ENCODE measurements at places on chromosomes 1 and 21.
A peak's percentile ranks its signal among the peaks of the same experiment; 100 is the strongest.

DNA sequence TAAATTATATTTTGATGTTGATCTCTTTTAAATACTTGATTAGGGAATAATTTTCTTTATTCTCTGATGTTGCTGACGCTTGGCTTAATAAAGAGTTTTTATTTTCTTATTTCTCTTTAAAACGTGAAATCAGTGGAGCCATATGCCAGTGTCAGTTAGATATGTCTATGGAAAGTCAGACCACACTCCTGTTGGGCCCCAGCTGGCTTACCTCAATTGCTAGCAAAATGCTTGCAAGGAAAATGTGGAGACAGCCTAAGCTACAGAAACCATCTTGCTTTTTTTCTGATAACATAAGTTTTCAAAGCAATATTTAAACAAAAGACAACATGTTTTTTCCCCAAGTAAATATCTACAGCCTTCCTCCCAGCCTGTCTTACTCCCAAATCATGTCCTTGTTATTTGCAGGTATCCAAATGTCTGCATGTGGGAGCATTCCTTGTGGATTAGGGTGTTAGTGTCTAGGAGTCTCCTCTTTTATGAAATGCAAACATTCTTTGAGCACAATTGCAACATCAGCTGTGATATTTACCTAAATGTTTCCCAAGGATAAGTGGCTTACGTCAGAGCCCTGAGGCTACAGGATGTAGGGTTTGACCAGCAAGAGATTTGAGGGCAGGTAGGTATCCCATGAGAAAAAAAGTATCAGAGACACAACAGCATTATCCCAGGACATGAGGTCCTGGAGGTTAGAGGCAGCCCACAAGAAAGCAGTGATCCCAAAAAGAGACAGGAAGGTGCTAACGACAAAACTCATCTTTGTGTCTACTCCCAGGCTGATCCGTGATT lies 117.2 kb upstream of the KCNJ15 start:
- DNase-seq, result no peak

- no peak for DNase-seq
Observed at GRCh38 chr1:63835128-63835527, 61.3 kb downstream of the ROR1 start.

GRCh38 chr1:67684526-67685066 lies 405 bp upstream of the GADD45A start:
- DNase-seq, result no peak

DNA sequence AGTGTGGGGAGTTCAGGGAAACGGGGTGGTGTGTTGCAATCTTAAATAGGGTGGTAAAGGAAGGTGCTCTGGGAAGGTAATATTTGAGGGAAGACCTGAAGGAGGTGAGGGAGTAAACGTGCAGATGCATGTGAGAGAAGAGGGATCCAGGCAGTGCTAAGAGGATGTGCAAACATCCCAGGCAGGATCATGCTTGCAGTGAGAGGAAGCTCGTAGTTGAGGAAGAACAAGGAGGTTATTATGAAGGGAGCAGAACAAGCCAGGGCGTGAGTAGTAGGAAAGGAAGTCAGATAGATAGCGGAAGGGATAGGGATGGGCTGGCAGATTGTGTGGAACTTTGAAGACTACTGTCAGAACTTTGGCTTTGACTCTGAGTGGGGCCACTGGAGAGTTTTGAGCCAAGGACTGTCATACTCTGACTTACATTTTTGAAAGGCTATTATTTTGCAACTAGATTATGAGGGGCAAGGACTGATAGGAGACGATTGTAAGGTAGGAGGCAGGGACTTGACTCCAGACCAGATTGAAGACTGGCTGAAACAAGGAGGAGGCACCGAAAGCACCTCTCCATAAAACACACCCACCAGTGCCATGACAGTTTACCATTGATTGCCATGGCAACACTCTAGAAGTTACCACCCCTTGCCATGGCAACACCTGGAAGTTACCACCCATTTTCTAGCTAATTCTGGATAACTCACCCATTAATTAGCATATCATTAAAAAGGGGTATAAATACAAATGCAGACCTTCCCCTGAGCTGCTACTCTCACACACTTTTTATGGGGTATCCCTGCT lies 67.0 kb downstream of the XCL2 start:
- DNase-seq, result no peak

- no peak for DNase-seq
Observed at GRCh38 chr1:160108888-160109662, 6.5 kb upstream of the ATP1A2 start.

GRCh38 chr1:162131400-162132321 lies 62.2 kb downstream of the NOS1AP start:
- no peak for DNase-seq

DNA sequence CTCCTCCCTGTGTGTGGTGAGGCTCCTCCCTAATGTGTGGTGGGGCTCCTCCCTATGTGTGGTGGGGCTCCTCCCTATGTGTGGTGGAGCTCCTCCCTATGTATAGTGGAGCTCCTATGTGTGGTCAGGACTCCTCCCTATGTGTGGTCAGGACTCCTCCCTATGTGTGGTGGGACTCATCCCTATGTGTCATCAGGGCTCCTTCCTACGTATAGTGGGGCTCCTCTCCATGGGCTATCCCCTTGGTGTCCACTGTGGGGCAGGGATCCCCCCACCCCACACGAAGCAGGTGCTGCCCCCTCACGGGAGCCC lies 29.6 kb downstream of the PRSS38 start:
- DNase-seq, result no peak

DNA sequence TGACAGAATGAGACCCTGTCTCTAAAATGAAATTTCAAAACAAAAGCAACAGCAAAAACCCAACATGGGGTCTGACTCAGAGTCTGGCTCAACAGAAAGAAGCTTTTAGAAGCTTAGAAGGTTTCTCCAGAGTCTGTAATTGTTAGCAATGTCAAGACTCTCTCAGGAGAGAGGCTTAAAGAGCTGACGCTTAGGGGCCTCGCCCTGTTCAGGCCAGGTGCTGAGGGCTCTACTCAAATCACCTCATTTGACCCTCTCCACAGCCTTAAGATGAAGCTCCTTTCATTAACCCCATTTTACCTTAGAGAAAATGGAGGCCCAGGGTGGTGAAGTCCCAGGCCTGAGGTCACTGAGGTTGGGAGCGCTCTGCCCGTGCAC lies 5.3 kb upstream of the KIF17 start:
- no peak for DNase-seq

DNA sequence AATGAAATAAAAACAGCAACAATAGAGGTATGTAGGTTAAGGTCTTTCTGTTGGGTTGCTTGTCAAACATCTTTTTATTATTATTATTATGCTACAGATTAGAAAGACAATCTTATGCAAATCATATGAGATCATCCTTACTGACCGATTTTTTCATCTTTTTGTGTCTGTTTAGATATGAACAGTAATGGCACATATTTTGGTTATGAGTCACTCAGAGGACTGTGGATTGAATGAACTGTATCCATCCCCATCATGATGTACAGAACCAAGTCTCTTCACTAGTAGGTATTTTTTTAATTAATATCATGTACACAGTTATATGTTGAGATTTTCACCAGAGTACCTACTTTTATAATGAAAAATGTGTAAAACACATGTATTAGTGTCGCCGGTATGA lies 159.1 kb downstream of the CHRM3 start:
- no peak for DNase-seq

- DNase-seq, result no peak
Observed at GRCh38 chr1:111176678-111177077, 23.8 kb downstream of the DENND2D start.

DNA sequence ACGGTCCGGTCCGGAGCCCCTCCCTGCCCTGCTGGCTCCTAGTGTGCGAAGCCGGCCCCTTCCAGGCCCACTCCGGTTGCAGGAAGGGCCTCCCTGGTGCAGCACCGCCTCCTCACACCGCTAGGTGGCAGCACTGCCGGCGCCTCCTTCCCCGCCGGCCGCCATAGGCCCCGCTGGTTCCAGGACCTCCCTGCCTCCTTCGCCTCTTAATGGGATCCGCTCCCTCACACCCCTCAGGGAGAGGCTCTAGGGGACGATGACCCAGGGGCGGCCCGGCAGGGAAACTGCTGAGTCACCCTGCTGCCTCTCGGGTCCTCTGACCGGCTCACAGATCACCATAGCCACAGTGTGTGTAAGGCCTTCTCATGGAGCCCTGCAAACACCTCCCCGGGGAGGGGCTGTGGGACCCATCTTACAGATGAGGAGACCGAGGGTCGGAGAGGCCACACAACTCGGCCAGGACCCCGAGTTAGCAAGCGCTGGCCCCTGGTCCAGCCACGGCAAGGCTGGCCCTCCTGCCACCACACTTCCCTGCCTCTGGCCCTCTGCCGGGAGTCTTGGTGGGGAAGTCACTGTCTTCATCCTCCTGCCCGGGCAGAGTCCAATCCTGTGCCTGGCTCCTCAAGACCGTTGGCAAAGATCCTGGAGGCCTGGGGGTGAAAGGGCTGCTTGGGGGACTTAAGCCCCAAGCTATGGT lies 1.6 kb upstream of the AJAP1 start:
- DNase-seq, result no peak

DNA sequence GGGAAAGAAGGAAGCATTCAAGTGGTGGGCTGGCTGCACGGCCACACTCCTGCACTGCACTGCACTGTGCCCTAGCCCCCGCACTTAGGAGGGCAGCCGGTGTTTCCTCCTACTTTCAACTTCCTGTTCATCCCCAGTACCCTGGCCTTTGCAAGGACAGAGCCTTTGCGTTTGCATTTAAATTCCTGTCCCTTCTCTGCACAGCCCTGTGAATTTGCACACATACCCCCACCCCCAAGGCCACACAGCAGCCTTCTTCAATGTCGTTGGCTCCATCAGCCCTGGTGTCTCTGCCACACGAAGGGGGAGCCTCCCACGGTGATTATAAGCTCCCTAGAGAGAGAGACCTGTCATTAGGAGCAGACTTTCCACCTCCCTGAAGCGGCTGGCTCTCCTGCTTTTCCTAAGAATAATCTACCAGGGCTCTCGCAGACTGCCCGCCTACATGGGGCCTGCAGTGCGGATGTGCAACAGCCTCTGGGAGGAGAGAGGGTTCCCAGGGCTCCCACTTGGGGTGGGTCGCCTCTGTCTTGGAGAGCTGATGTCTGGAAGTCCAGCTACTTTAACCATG lies 13.2 kb upstream of the SLC45A3 start:
- DNase-seq, result no peak

DNA sequence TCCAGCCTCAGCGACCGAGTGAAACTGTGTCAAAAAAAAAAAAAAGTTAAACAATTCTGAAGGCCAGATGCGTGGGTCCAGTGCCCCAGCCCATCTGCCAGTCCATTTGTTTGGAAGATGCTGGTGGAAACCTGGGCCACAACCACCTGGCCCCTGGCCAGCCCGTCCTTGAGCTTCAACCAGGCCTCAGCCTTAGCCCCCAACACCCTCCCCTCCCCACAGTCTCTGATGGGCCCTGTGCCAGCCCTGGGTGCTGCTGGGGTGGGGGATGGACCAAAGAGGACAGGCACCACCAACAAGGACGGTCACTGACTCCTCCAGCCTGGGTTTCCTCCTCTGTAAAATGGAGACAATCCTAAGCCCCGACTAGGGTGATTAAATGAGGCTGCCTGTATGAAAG lies 19.6 kb upstream of the PLEKHG5 start:
- DNase-seq, result no peak

DNA sequence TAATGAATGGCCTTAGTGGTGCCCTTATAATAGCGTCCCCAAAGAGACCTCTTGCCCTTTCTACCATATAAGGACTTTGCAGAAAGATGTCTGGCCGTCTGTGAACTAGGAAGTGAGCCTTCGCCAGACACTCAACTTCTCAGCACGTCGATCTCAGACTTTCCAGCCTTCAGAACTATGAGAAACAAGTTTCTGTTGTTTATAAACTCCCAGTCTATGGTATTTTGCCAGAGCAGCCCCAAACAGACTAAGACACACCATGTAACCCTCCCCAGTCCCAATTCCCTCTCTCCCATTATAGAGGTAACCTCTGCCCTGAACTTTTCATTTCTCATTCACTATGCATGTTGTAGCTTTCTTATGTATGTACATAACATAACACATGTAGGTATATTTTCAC lies 55.7 kb downstream of the NID1 start:
- DNase-seq, result no peak

DNA sequence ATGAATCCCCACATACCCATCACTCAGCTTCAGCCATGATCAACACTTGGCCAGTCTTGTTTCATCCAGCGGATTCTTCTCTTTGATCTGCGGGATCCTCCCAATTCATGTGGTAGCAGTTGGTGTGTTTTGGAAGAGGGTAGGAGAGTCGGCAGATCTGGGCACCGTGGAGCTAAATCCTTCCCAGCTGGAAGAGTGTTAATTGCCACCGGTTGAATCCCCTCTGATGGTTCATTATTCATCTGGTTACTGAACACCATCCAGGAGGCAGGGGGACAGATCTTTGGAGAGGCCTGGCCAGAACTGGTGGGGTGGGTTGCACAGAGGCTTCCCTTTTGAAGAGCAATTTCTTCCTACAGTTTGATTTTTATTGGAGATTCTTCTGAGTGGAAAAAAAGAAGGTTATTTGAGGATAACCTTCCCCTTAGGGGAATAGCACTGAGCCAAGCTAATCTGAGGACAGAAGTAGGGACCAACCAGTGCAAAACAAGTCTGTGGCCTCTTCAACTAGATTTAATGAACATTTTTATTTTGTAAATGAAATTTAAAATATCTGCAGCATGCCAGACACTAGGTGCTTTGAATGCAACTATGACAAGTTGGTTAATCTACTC lies 8.1 kb downstream of the NFASC start:
- no peak for DNase-seq

DNA sequence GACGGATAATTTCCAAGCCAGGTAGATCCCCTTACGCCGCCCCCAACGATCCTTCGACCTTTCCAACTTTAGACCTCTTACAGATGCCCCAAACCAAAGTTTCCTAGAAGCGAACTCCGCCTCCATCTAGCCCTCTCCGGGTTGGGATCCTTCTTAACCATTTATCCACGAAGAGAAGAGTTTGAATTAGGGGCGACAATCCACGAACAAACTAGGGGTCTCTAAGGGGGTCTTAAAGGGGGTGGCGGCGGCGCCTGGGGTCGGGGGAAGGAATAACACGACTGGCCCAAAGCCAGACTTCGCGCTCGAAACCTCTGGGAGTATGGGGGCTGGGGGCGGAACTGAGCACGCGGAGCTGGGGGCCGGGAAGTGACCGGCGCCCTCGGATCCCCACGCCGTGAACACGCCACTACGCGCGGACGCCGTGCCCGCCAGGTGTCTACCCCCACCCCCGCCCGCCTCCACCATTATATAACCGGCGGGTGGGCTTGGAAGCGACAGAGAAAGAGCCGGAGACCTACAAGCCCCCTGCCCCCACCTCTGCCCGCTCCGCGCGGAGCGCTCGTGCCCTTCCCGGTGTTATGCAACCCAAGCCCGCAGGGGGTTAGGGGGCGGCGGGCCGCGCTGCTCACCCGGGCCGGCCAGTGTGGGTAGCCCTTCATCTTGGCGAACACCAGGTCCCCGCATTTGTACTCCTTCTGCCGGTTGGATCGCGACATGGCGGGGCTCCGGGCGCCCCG lies 594 bp downstream of the HDGF start:
- peak; percentile 19 for DNase-seq

- no peak for DNase-seq
Observed at GRCh38 chr1:29975036-29975694, 738.8 kb downstream of the PTPRU start.

DNA sequence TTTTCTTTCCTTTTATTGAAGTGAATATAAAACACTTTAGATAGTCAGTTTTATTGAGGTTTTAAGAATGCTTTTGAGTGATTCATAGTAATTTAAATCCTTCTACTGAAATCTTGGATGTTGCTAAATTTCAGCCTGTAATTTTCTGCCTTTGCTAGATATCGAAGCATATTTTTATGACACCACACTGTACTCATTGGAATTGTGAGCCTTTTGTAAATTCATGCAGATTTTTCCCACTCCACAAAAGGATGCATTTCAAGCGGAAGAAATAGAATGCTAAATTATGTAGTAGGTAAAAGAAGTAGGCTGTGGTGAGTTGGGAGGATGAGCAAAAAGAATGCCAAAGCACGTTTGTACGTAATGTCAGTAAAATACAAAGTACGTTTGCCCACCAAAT lies 13.8 kb downstream of the SNX7 start:
- DNase-seq, result no peak
